ENCODE measurements at places on chromosomes 5 and 9.
A peak's percentile ranks its signal among the peaks of the same experiment; 100 is the strongest.

GRCh38 chr5:150073086-150073625 is 13.2 kb downstream of the CSF1R start:
- no peak for DNase-seq

GRCh38 chr9:91166796-91167366 is 194.8 kb downstream of the AUH start:
- no peak for DNase-seq

DNA sequence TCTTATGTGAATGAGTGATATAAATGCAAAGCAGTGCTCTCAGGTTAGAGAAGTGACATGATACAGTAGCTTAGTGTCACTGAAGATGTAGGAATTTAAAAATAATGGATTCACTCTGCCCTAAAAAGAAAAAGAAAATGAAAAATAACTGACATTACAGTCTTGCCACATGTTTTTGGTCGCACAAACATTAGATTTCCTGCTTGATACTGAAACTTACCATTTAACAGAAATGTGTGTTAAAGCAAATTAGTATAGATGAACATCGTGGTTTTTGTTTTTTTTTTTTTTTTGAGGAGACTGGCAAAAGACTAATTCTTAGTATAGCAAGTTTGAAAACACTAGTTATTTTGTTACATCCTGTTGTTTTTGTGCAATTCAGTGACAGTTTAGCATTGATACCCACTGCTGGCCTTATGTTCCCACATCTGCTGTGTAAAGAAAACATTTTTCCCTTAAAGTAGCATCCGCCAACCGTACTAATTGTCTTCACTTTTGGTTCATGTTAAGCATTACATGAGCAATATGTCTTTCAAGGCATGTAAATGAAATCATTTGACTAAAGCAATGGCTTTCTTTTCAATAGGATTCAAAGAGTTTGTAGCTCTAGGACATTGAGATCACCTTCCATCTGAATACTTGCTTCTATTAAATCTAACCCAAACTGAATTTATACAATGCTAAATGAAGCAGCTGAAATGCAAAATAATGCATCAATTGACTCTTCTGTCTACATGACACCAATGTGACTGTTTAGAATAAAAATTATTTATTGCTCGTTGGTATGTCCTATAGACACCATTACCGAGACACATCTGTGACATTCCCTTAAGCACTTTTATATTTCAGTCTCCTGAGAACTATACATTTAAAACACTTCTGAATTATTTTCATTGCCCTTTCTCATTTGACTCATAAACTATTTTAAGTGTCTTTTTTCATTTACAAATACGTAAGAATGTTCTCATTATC is 859.1 kb downstream of the MAT2B start:
- no peak for DNase-seq

- no peak for DNase-seq
Observed at GRCh38 chr5:142086229-142086628, 22.4 kb upstream of the NDFIP1 start.

- DNase-seq, result no peak
Observed at GRCh38 chr5:96919754-96920197, 16.1 kb upstream of the LNPEP start.

GRCh38 chr5:23208959-23209431 is 298.4 kb upstream of the PRDM9 start:
- peak; percentile 63 for DNase-seq

GRCh38 chr9:38431116-38431515 is 6.9 kb upstream of the IGFBPL1 start:
- DNase-seq, result no peak

DNA sequence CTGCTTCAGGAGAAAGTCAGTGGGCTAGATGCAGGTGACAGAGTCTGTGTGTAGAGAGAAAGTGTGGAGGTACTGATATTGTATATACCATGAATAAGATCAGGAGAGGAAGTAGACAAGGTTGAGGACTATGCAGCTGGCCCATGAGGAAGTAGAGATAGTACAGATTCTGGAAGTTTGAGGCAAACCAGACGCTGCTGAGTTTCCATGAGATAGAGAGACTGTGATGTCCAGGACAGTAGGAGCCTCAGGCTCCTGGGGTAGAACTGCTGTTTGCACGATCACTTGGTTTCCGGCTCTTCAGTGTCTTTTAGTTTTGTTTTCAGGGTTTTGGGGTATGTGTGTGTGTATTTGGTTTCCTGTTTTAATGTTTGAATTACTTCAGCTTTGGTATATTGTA is 13.6 kb downstream of the OTULINL start:
- DNase-seq, result no peak

- DNase-seq, result no peak
Observed at GRCh38 chr5:114310666-114311065, 51.2 kb upstream of the KCNN2 start.

DNA sequence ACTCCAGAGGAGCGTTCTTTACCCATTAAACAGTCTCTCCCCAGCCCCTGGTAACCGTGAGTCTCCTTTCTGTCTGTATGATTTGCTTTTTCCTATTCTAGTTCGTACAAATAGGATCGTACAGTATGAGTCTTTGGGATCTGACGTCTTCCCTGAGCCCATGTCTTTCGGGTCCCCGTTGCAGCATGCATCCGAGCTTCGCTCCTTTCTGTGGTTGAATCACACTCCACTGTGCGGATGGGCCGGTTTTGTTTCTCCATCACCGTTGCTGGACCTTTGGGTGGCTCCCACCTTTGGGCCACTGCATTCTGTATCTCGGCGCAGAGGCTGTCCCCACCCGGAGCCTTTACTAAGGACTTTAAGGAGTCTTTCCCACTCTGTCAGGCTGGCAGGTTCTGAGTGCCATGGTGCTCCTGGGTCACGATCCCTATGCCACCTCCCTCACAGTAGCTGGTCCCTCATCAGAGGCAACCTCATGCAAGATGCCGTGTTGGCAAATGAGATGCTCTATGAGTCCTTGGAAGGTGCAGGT is 145.7 kb upstream of the COL5A1 start:
- DNase-seq, result no peak

DNA sequence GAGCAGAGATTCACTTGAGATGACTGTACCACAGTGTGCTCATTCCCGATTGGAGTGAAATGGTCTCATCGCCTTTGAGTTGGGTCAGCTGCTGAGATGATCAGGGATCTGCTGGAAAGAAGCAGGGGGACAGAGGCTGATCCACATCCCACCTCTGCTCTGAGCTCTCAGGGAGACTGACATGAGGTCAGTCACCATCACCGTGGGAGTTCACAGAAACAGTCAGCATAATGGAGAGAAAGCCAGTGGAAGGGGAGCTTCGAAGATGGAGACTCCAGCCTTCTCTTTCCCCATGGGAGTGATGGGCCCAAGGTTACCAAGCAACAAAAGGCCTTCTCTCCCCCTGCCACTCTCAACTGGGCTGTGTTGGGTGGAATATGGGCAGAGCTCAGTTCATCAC is 276.4 kb downstream of the CDK5RAP2 start:
- DNase-seq, result no peak

DNA sequence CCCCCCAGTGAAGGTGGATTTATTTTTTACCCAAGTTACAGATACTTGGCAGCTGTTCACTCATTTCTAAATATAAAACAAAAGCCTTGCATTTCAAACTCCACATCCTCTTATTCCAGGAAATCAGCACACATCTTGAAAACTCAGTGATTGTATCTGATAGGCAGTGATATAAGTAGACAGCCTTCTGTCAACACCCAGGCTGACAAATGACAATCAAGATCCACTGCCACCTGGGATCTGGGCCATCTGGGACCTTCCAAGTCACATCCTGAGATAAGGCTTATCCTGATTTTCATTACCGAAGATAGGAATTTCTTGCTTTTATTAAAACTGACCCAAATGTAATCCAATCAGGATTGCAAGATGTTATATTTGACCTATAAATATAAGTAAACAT is 201.3 kb upstream of the PUM3 start:
- no peak for DNase-seq

- no peak for DNase-seq
Observed at GRCh38 chr5:83294246-83294645, 177.3 kb upstream of the VCAN start.

DNA sequence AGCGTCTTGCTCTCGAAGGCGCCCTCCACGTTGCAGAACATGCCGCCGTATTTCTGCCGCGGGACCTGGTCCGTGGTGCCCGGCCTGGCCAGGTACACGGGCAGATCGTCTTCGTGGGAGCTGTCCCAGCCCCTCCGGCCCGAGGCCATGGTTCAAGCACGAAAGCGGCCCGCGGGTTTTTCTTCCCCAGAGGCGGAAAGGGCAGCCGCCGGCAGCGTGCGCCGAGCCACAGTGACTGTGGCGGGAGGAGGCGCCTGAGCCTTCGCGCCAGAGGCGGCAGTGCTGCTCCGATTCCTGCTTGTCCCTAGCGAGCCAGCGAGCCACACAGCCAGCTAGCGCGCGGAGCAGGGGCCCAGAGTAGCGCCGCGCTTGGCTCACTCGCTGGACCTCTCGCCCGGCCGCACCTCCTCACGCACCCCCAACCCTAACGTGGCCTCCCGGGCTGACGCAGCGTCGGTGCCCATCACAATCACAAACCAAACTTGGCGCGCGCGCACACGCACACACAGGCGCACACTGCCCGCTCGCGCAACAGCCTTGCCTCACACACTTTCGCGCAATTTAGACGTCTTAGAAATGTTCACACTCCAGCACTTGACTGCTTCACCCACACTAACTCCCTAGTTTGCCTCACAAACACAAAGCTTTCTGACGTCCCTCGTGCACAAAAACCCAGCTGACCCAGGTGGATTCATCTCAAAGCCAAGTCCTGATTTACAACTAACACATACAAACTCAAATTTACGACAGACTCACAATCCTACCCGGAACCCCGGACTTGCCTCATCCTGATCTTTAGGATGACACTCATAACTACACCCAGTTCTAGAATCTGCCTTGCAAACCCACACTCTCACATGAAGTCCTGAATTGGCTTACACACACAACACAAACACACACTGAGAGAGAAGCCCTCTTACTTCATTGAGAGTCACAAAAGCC is at the start of gene DPYSL3:
Gene DPYSL3, minus strand, starts transcription at position 359 of the 942 bp plus-strand sequence. Its CDS starts 210 bp downstream, at position 149.
- peak; percentile 70 for DNase-seq

GRCh38 chr5:22431406-22431805 is 421.7 kb downstream of the CDH12 start:
- DNase-seq, result no peak

GRCh38 chr9:72788966-72789735 is 163.7 kb downstream of the ALDH1A1 start:
- DNase-seq, result no peak

GRCh38 chr9:124834591-124834990 is 18.7 kb upstream of the WDR38 start:
- peak; percentile 97 for DNase-seq

DNA sequence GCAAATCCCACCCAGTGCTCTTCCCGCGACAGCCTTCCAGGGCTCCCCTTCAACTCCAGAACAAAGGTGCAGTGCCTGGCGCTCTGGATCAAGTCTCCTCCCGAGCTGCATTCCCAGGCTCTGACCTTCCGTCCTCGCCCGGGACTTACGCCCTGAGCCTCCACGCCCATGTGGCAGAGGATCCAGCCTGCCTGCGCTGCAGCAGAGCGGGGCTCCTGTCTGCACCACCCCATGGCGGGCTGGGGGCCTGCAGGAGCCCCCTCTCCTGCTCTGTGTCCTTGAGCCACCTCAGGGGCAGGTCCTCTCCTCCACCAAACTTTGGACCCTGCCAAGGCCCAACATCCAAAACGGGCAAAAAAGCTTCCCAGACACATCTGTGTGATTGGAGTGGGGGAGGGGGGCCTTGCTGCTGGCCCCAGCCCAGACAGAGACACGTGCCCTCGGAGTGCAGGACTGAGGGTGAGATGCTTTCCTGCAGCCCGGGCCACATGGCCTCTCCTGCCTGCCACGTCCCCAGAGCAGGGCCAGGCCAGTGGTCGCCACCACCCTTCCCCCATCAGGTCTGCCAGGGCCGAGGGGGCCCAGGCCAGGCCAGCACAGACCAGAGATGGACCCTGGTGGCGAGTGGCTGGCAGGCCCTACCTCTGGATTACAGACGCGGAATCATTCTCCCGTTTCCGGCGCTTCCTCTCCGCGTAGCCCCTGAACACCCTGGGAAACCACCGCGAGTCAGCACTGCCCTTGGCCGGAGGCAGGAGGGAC is 4.4 kb downstream of the NSMF start:
- no peak for DNase-seq

DNA sequence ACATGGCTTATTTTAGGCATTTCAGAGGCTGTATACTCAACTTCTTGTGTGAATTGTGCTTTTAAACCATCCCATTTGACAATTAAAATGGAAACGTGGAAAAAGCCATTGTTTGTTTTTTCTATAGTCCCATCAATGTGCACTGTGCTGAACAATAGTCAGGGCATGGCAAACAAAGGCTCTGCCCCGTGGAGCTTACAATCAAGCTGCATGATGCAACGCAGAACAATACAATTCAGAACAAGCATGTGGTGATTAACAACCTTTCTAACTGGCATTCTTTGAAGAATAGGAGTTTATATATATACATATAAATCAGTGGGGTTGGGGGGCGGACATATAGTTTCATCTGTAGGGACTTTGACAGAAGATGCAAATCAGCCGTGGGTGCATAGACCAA is 2125.4 kb upstream of the WWC1 start:
- no peak for DNase-seq

GRCh38 chr9:136122425-136123383 is 4.0 kb upstream of the TMEM250 start:
- no peak for DNase-seq

DNA sequence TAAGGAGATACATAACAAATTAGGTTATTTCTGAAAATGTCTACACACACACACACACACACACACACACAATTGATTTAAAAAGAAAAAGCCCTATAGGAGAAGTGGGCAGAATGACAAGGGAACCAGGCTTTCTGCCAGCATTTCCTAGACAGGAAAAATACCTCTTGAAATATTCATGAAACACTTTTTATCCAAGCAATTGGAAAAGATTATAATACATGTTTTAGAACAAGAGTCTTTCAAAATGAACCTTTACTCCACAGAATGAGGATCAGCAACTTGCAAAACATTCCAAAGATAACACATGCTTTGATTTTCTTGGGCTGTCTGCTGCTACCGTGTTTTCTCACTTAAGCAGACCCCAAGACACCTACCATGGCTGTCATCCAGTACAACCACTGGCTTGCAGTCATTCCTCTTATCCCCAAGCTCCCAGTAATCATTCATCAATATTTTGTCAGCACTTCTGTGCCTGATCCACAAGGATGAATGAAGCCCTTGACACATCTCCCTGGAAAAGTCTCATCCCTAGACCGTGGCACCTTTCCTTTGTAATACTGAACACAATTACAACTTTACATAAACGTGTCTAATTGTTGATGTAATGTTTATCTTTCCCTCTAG is 717.1 kb upstream of the ZNF608 start:
- DNase-seq, result no peak

DNA sequence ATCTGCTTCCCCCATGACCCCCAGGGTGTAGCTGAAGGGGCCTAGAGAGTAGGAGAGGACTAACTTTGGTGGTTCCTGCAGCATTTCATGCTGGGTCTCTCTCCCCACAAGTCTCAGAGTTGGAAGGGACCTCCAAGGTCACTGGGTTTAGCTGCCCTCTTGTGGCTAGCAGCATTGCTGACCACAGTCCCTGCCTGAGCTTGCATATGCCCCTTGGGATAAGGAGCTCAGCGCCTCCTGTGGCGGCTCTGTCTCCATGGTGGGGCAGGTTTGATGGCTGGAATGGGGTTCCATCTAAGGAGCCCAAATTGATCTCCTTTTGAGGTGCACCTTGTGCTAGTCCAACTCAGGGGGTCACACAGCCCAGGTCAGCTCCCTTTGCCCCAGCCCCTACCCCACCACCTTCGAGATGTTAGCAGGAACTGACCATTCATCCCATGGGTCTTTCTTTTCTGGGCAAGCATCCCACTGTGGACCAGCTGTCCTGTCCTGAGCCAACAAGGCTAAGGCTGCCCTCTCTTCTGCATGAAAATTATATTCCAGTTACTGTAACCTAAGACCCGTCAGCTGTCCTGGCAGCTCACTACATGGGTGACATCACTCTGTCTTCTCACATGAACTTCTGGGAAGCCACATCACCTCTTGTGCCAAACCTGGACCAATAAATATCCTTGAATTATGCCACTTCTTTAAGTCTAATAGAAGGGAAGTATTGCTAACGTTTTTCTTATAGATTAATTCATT is 196.2 kb downstream of the HSPA4 start:
- no peak for DNase-seq
